ENCODE measurements at places on chromosomes 3 and 15.

GRCh38 chr15:29978411-29979382 lies 104.1 kb upstream of the GOLGA8J start:
- DNase-seq, result no peak

DNA sequence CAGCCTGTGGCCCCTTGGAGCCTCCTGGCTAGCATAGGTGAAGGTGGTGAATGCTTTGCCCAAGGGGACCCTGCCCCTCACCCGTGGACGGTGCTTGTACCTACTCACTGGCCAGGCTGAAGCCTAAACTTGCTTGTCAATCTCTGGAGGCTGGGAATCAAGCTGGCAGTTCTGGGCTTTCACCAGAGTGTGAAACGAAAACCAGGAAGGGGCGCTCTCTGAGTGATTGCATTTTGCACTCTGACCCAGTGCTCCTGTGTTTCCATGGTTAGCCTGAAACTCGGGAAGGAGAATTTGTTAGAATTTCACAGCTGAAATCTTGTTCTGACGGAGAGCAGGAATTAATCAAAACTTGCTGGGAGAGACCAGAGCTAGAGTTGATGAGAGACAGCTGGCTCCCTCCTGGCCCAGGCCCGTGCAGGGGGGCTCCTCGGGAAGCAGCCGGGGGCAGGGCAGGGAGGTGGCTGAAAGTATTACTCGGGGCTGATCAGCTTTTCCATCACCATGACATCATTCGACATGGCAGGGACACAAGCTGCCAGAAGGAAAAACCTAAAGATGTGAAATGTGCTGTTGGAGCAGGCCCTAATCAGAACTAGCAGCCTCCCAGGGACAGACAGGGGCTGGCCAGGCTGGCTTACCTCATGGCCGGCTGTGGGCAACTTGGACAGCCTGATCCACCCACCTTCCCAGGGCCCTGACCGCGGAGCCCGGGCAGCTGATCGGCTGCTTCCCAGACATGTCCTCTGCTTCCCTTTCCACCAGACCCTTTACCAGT lies 323.6 kb upstream of the CTDSPL start:
- DNase-seq, result no peak

DNA sequence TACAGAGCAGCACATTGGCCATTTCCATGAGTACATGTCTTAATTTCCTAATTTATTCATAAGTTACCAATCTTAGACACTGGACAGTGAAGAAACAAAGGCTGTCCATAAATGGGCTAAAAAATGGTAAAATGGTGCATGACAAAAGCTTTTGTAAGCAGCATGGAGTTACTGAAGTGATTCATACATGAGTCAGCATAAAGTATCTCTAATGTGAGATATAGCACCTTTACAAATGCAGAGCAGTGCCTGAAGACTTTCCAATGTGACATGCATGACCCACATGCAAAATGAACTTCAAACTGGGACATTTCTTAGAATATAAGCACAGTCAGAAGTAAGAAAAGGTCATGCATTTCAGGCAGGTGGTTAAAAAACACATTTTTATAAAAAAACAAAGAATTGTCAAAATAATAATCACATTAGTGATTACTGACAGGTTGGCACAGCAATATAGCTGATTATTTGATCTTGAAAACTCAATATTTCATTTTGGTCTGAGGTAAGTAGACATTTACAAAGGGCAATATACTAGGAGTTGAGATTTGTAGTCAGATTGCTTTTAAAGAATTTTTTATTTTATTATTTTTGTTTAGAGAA lies 299.3 kb downstream of the PLCL2 start:
- no peak for DNase-seq

- DNase-seq, result no peak
Observed at GRCh38 chr15:50872832-50873426, 35.6 kb upstream of the AP4E1 start.
